ENCODE measurements at places on chromosomes 13 and 19.
A peak's percentile ranks its signal among the peaks of the same experiment; 100 is the strongest.

DNA sequence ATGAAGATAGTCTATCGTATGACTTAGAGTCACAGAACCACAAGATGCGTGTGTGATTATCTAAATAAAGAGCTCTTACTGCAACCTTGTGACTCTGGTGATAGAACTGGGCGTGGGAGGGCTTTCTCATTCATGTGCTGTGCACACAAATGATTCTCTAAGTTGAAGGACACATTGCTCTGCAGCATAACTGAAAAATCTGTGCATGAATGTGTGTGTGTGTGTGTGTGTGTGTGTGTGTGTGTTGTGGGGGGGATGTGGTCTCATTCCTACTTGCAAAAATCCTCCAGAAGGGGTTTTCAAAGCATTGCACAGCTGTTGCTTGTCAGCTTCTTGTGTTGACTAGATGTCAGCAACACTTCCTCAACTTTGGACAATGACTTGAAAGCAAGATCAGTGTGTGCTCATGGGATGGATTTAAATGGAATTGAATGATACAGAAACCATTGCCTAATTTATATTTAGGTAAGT, 22.4 kb downstream of the LRCH1 start:
- DNase-seq, result no peak

DNA sequence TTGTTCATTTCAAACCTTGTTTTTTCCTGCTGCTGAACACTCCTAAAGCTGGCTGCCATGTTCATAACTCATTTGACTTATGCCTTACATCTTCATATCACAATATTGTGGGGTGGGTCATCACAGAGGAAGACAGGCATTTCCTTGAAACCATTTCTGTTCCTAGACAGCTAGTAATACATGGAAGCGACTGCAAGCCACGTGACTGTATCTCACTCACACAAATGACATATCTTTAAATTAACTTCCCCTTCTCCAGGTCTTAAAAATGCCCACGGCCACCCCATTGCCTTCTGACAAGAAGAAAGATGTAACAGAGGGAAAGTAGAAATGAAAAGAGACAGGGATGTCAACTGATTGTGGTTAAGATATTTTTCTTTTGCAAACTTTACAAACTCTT, 236.8 kb downstream of the LMO7 start:
- no peak for DNase-seq

DNA sequence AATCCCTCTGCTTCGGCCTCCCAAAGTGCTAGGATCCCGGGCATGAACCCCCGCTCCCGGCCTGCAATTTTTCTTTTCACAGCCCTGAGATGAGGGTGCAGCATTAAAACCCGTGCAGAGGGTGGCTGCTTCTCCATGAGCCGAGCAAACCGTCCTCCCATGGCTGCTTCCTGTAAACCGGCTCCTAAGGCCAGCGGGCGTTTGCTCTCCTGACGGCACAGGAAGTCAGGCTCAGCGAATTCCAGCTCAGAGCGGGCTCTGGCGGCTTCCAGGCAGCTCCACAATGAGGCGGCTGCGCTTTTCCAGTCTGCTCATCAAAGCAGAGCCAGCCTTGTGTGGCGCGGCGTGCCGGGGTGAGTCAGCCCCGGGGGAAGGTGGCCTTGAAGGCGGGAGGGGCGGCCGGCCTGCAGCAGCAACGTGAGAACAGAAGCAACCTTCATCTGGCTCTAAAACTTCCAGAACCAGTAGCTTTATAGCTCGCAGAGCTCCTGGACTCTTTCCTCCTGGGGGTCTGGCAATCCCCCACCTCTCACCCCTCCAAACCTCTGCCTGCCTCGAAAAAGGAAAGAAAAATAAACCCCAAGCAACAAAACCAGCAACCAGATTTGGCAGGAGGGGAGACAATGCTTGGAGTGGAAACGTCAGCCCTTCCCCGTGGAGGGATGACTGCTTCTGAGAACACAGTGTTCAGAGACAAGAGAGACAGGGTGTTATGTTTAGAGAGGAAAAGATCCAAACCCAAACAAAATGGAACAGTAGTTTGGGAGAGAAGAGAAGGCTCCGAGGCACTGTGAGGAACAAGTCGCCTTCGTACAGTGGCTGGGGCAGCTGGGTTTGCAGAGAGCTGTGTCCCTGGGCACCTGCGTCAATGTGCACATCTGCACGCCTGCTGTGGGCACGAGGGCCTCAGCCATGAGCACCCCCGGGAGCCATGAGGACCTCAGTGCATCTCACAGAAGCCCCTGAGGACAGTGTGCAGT, 67.8 kb downstream of the GADD45B start:
- DNase-seq, result peak; percentile 66

DNA sequence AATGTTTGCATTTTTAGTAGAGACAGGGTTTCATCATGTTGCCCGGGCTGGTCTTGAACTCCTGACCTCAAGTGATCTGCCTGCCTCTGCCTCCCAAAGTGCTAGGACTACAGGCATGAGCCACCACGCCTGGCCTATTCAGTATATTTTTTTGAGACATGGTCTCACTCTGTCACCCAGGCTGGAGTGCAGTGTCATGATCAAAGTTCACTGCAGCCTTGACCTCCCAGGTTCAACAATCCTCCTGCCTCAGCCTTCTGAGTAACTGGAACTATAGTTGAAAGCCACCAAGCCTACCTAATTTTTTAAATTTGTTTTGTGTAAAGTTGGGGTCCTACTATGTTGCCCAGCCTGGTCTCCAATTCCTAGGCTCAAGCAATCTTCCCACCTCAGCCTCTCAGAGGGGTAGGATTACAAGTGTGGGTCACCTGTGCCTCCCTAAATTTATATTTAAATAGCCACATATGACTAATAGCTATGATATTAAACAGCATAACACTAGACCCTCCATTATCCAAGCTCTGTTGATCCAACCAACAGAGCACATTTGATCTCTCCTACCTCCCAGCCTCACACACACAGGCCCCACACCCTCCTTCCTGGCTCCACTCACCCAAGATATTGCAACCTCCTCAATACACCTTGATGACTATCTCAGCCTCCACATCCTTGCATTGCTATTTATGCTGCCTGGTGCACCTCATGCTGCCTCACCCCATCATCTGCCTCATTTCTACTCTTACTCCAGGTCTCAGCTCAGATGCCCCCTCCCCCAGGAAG, 2.1 kb upstream of the CEACAM19 start:
- DNase-seq, result no peak

DNA sequence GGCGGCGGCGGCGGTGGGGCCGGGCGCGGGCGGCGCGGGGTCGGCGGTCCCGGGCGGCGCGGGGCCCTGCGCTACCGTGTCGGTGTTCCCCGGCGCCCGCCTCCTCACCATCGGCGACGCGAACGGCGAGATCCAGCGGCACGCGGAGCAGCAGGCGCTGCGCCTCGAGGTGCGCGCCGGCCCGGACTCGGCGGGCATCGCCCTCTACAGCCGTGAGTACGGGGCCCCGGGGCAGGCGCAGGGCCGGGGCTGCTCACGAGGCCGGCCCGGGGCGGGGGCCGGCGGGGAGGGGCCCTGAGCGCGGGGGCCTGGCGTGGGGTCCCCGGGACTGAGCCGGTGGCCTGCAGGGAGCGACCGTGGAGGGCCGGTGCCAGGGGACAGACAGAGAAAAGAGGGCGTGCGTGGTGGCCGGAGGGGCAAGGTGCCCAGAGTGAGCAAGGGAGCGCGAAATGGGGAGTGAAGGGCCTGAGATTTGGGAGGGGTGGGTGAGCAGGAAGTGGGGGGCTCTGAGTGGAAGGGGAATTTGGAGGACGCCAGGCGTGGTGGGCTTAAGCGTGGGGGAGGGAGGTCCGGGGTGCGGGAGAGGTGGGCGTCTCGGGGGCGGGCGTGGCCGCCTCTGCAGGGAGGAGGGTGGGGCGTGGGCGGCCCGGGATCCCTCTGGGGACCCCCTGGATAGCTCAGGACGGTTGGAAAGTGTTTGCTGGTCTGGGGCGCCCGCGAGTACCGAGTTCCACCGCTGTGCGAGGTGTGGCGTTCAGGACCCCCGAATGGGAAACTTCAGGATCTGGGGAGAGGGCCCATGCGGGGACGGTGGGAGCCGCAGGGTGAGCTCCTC, 575 bp downstream of the CARM1 start:
- DNase-seq, result peak; percentile 25

- DNase-seq, result no peak
Measured at GRCh38 chr19:801030-801860, 4.0 kb downstream of the PTBP1 start.

DNA sequence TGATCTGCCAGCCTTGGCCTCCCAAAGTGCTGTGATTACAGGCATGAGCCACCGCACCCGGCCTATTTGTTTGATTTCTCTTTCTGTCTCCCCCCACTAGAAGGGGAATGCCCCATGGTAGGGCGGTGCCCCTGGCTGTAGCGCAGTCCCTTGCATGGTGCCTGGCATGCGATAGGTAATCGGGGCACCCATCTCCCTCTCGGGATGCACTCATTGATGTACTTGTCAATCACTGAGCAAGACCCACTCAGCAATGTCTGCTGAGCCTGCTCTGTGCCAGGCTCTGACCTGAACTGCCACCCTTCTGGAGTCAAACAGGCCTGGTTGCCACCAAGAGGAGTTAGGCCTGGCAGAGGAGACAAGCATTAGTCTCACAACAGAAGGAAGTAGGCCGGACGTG, 19.8 kb downstream of the DNM2 start:
- DNase-seq, result no peak

GRCh38 chr19:13068085-13068846, 34.4 kb downstream of the LYL1 start:
- DNase-seq, result no peak

GRCh38 chr19:51365211-51365964, 800 bp downstream of the ETFB start:
- DNase-seq, result no peak

DNA sequence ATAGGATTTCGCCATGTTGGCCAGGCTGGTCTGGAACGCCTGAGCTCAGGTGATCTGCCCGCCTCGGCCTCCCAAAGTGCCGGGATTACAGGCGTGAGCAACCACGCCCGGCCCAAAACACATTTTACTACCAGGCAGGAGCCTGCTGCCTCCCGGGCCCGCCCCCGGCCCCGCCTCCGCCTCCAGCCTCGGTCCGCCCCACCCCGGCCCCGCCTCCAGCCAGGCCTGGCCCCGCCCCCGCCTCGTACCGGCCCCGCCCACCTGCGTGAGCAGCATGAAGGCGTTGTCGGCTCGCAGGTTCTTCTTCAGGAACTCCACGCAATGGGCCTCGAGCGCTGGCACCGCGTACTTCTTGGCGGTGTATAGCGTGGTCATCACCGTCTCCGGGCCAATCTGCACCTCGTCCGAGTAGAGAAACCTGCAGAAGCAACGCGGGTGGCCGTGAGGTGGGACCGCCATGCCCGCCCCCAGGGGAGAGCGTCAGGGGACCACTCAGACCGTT, 22.7 kb downstream of the BTBD2 start:
- no peak for DNase-seq

DNA sequence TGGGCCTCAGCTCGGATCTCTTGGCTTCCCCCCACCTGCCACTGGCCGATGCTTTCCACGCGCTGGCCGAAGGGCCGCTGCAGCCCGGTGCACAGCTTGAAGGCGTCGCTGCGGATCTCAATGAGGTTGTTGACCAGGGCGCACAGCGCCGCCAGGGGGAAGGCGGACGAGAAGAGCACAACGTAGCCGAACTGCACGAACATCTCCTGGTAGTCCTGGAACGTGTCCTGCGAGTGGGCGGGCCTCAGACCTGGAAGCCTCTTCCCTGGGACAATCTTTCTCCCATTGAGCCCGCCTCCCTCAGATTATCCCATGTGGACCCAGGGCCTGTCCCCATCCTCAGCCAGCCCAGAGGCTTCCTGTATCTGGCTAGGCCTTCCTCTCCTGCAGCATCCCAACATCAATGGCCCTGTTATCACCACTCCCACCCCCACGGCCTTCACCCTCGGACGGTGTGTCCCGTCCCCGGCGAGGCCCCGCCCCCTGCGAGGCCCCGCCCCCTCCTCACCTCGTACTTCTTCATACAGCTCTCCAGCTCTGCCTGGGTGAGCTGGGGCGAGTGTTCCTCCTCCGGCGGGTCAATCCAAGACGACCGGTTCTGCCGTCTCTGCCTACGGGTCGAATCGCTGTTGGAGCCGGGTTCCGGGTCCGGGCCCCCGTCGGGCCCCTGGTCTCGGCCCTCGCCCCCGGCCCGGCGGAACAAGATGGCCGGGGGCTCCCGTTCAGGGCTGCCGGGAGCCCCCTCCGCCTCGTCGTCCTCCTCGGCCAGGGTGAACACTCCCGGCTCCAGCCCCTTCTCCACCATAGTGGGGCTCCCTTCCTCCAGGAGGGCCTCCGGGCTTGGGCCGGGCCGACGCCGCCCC, 6.8 kb downstream of the ANO8 start:
- DNase-seq, result peak; percentile 12

GRCh38 chr13:42393573-42394360, 121.8 kb downstream of the AKAP11 start:
- no peak for DNase-seq

DNA sequence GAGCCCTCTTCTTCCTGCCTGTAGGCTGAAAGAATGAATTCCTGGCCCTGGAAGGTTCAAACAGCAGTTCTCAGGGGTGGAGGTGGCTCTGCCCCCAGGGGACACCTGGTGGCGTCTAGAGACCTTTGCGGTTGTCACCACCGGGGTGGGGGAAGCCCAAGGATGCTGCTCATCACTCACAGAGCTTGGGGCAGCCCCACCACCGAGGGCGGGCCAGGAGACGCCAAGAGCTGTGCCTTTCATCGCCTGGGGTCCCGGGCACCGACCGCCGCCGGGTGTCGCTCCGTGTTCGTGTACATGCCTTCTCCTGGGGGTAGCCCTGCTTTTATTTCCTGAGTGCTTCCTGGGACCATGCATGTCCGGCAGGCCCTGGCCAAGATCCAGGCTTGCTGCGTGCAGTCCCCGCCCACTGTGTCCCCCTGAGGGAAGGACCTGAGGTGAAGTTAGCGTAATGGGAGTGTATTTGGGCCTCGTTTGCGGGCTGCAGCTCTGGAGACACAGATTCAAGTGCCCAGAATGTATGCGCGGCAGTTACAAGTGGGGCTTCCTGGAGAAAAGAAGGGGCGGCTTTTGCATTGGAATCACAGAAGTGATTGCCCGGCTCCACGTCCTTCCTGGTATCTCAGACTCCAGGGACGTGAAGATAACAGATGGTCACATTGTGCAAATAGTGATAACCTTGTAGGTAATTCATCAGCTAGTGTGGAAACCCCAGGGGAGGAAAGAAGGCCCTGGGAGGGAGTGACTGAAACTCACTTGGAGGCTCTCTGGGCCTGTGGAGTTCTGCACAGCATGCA, 7.8 kb downstream of the DOT1L start:
- DNase-seq, result peak; percentile 8

DNA sequence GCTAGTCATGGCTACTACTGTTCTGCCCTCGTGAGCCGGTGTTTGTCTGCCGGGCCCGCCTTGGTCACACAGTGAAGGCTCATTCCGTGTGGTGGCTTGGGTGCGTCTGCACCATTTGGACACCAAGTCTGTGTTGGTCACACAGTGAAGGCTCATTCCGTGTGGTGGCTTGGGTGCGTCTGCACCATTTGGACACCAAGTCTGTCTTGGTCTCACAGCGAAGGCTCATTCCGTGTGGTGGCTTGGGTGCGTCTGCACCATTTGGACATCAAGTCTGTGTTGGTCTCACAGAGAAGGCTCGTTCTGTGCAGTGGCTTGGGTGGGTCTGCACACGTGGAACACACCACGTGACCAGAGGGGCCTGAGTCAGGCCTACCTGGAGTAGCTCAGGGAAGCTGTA, 29.0 kb upstream of the DCUN1D2 start:
- DNase-seq, result no peak

DNA sequence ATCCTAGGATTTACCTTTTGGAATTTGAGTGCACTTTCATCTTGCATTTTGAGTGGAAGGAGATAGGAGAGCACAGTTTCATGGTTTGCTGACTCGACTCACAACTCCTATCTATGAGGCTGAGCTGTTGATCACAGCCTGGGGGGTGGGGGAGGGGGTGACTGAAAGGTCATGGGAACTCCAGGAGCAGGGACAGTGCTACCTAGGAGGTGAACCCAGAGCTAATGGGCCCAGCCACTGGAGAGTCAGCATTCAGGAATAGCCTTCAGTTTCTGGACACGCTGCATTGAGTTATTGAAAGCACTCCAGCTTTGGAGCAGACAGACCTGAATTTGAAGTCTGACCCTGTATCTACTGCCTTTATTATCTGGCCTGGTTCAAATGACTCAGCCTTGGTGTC, 339.9 kb downstream of the SLC7A1 start:
- DNase-seq, result no peak
